ENCODE measurements at places on chromosomes 2 and 18. TPM values are rescaled to one million over a fixed set of nuclear protein-coding genes. Genes with fewer than 3 reads are reported as not detected.

The TCF23 gene
- 1.7 TPM for total RNA-seq

The RAPGEF4 gene
- total RNA-seq: 19.0 TPM

DNA sequence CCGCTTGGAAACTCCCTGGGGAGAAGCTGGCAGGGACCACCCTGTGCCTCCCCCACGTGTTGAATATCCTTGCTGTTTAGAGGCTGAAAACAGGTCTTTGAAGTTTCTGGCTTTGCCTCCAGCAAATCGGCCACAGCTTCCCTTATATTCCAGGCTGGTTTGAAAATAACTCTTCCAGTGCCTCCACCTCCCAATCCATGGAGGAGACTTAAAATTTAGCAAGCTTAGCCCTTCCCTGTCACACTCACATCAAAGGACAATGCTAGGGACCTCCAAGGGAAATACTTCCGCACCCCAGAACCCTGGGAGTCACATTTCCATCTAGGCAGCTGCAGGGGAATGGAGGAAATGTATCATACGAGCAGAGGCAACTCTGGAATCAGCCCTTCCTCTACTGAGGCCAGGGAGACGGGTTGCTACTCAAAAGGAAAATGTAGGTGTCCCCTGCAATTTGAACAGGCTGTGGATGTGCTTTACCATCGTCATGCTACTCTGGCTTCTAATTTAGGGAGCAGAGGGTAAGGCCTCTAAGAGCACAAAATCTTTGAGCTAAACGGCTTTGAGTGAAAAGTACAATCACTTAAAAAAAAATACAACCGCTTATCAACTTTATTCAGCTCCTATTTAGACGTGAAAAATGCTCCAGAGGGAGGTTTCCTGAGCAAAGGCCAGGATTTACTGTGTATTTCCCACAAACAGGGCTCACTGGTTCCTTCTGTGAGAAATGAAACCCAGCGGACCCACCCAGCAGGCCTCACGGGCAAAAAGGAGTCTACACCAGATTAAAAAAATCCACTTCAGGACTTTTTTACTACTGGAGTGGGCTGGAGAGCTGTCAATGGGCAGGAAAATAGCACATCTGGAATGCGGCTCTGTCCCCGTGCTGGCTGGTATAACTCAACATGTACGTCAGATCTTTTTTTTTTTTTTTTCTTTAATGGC is 49.4 kb upstream of the PKDCC start:
- peak; percentile 95 for DNase-seq

GRCh38 chr2:233081232-233081730 is 21.1 kb downstream of the INPP5D start:
- no peak for DNase-seq

DNA sequence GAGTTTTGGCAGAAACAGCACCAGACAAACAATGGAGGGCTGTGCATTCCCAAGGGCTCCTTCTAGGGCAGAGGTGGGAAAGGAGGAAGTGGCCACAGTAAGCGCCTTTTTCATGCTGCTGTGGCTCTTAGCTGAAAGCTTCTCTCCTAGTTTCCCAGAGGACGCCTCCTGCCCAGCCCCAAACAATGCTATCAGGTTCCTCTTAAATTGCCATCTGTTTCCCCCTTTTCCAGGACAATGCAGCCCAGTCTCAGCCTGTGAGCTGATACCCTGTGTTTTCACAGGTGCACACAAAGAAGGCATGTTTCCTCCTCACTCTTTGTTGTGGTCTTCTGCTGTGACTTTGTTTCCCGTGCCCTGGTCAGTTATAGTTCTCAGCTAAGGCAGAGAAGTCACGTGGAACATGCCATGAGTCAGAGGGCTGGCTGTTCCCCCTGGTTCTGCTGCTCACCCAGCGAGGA is 5.4 kb upstream of the FAM124B start:
- DNase-seq: peak; percentile 9

- DNase-seq: no peak
Measured at GRCh38 chr18:38933910-38934510, 1368.4 kb upstream of the CELF4 start.

DNA sequence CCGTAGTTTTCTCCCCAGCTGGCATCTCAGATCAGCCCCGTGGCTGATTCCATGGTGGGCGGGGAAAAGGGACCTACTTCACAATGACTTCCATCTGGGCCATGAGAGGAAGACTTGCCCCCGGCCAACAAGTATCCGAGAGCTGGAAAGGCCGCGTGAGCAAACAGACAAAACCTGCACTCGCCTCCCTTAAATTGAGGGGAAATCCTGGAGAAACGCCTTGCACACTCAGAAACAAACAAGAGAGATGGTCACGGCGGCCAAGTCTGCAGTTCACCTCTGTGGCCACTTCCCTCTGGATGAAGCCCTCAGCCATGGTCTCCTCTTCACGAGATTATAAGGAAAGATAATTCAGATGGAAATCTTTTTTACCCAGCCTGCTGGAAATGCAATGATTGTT is 39.4 kb upstream of the TPO start:
- DNase-seq: no peak

- DNase-seq: peak; percentile 50
Measured at GRCh38 chr2:200756618-200757321, 54.9 kb upstream of the BZW1 start.

- no peak for DNase-seq
Measured at GRCh38 chr18:79068341-79068936, 755 bp upstream of the ATP9B start.

All from umbilical cord (tissue), 2 donors.